Right renal cortex interstitium (tissue), 3 donors: ENCODE measurements at places on chromosomes 11 and 22. TPM values are rescaled to one million over a fixed set of nuclear protein-coding genes. Genes with fewer than 3 reads are reported as not detected.

- DNase-seq = no peak
Observed at GRCh38 chr22:37701141-37701786, 4.4 kb downstream of the TRIOBP start.

- no peak for DNase-seq
Observed at GRCh38 chr11:113023228-113023627, 62.0 kb downstream of the NCAM1 start.

- peak; percentile 18 for DNase-seq
Observed at GRCh38 chr11:43419460-43419859, 60.7 kb downstream of the TTC17 start.

GRCh38 chr22:47724751-47725150 lies 962.3 kb downstream of the TBC1D22A start:
- DNase-seq = no peak

DNA sequence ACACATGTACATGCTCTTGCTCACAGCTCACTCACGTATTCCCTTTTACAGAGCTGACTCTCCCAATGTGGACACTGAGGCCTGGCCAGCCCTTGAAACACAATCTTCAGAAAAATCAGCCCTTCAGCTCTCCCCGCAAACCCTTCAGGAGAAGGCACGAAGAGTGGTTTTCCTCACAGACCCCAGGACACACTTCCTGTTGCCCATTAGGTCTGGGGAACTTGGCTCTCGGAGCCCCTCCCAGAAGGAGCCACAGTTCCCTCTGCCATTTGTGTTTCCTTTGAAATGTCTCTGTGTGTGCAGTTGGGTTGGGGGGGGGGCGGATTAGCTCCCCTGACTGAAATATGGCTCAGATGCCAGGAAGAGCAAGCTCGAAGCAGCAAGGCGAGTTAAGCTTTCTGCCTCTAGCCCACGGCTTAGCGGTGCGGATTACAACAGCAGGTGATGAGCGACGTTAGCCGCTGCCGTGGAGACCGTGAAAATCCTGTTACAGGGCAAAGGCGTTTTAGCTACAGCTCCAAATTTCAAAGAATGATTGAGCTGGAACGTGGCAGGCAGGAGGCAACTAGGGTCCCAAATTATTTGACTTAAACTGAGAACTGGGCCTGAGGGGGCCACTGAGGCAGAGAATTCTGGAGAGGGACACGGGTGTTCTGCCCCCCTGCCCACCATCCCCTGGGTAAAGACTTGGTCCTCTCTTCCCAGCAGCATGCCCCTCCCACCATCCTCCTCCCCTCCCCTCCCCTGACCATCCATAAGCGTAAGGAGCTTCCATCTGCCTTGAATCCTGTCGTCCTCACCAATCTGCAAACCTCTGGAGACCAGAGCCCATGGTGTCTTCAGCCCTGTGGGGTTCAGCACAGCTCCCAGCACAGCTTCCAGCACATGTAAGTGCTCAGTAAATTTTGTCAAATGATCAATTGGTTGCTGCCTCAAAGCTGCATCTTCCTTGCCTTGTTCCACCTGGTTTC lies 598.6 kb downstream of the BUD13 start:
- no peak for DNase-seq

- no peak for DNase-seq
Observed at GRCh38 chr11:95939091-95939490, 15.2 kb upstream of the MTMR2 start.

DNA sequence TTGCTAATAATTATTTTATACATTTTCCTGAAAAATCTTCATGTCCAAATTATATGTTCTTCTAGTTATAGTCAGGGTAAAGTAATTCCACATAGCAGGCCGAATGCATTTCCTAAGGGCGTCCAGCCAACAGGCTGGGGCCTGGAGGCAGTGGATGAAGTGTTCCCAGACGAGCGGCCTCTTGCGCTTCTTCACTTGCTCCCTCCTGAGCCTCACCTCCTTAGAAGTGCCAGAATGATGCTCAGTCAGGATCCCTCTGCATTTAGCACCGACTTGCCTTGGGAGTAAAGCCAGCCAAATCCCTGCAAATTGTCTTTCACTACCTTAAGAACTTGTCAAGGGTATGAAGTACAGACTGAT lies 1.5 kb downstream of the OLFML1 start:
- no peak for DNase-seq

- DNase-seq = no peak
Observed at GRCh38 chr11:76684516-76684915, 14.0 kb upstream of the LRRC32 start.

DNA sequence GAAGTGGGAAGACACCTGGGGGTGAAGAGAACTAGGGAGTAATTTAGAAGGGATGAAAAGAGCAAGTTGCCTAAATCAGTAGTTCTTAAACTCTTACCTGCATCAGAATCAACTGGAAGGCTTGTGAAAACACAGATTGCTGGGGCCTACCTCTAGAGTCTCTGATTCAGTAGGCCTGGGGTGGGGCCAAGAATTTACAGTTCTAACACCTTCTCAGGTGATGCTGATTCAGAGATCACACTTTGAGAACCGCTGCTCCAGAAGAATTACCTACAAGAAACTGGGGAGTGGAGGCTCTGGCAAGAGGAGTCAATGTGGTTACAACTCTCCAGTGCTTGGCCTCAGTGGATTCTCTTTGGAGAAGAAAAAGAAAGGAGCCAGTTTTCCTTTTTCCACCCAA lies 128.7 kb downstream of the C11orf58 start:
- no peak for DNase-seq

DNA sequence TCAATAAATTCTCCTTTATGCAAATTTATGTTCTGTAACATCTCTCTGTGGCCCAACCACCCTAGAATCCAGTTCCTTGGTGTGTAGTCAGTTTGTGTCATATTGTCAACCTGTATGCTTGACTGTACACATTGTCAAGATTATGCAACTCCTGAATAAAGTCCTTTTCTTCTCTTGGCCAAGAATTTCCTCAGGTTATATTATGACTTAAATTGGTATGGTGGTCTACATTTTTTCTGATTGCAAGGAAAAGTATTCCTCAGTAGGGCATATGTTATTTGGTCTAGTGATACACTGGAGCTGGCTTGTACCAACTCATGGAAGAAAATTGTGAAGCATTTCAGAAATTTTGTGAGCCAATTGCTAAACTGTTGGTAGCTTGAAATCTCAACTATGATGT lies 482.8 kb upstream of the CHORDC1 start:
- no peak for DNase-seq

- DNase-seq = no peak
Observed at GRCh38 chr11:63719987-63720386, 38.7 kb downstream of the RTN3 start.

GRCh38 chr11:73995731-73996130 lies 13.1 kb upstream of the UCP2 start:
- no peak for DNase-seq

APOA4 gene
- polyA plus RNA-seq = not detected

CLMP gene
- 34.5 TPM for polyA plus RNA-seq

C1QTNF5 gene
- polyA plus RNA-seq = 25.9 TPM

PLAAT4 gene
- polyA plus RNA-seq = 11.1 TPM
